HS-27A (cell line): ENCODE measurements at places on chromosomes 12 and 14.

DNA sequence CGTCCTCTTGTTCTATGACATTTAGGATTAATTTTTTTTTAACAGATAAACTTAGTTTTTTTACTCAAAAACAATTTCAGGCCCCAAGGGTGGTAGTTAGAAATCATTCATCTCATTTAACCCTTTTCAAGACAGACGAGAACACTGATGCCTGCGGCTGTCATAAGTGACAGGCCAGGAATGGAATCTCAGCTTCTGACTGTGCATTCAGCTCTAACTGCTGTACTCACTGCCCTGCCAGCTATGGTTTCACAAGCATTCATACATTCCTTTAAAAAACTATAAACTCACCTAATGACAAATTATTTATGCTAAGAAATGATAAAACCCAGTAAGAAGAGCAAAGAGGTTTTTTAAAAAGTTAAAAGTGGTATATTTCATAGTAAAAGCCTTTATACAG lies 8.8 kb downstream of the DENND5B start:
- DNase-seq, result no peak

GRCh38 chr14:45715946-45716345 lies 462.9 kb upstream of the MIS18BP1 start:
- no peak for DNase-seq

GRCh38 chr12:1464925-1465324 lies 129.5 kb downstream of the FBXL14 start:
- DNase-seq, result no peak

- no peak for DNase-seq
Observed at GRCh38 chr12:18430425-18431048, 169.2 kb downstream of the PIK3C2G start.

- DNase-seq, result no peak
Observed at GRCh38 chr12:121786440-121786825, 7.1 kb downstream of the RHOF start.

DNA sequence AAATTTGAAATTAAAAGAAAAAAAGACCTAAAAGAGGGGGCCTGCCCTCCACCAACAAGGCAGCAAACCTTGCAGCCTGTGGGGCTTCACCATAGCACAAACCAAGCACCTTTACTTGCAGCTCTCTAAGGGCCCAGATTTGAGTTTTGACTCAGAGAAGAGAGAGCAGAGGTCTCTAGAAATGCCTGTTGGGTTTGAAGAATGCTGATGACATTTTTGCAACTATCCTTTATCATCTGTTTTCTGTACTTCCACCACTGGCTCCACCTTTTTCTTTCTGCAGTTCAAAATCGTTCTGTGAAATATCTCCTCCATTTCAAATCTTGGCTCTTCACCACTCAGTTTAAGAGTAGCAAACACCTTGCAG lies 83.8 kb upstream of the HMGA2 start:
- DNase-seq, result no peak

- DNase-seq, result no peak
Observed at GRCh38 chr12:92362785-92363184, 217.1 kb upstream of the BTG1 start.

DNA sequence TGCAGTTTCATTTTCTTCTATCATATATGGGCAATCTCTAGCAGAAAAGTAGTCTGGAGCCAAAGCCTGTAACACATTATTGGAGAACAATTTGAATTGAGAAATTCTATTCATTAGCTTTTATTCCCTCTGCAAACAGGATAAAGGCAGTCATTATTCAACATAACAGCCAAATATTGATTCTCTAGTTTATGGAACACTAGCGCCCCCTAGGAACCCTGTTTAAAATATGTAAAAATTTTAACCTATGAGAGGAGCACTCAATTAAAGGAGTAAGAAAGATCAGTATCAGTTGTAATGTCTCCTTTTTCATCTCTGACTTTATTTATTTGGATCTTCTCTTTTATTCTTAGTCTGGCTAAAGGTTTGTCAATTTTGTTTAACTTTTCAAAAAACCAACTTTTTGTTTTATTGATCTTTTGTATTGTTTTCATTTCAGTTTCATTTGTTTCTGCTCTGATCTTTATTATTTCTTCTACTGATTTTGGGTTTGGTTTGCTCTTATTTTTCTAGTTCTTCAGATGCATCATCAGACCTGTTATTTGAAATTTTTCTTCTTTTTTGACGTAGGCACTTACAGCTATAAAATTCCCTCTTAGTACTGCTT lies 4.8 kb upstream of the LMNTD1 start:
- DNase-seq, result peak; percentile 50

- peak; percentile 30 for DNase-seq
Observed at GRCh38 chr12:71636704-71637115, 26.9 kb downstream of the ZFC3H1 start.

DNA sequence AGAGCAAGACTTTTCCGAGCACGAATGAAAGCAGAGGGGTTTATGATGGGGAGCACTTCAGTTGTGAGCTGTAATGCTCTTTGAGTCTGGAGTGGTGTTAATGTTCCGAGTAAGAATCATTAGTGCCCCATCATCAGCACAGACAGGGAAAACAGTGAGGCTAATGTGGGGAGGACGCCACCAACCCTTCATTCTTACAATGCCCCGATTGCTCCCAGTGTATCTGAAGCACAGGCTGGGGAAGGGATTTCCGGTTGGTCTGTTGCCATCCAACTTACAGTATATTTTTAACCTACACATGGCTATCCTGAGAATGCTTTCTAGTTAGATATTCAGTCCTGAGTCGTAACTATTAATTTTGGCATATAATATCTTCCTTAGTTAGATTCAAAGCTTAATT lies 141.6 kb downstream of the APAF1 start:
- DNase-seq, result no peak

DNA sequence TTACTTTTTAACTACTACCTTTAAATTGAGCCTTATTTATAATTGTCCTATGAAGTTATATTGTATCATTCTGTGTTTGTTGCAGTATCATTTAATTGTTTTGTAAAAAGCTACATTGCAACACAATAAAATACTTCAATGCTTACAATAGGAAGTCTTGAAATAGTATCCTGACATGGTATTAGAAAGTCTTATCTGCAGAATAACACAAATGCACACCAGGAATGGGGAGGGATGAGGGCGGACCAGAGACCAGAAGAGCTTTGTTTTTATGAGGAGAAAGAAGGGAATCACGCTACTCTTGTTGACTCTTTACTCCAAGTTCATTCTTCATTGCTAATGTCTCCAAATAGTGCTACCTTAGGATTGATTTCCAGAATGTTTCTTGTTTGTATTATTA lies 120.2 kb downstream of the MON2 start:
- no peak for DNase-seq

- no peak for DNase-seq
Observed at GRCh38 chr12:14290951-14291350, 74.5 kb upstream of the ATF7IP start.

- no peak for DNase-seq
Observed at GRCh38 chr12:3974883-3975282, 101.7 kb upstream of the PARP11 start.

- DNase-seq, result no peak
Observed at GRCh38 chr12:55631733-55632132, 5.0 kb upstream of the OR10P1 start.

- no peak for DNase-seq
Observed at GRCh38 chr12:46660719-46661109, 165.1 kb downstream of the SLC38A4 start.

- DNase-seq, result no peak
Observed at GRCh38 chr12:91896286-91897024, 249.2 kb downstream of the BTG1 start.

DNA sequence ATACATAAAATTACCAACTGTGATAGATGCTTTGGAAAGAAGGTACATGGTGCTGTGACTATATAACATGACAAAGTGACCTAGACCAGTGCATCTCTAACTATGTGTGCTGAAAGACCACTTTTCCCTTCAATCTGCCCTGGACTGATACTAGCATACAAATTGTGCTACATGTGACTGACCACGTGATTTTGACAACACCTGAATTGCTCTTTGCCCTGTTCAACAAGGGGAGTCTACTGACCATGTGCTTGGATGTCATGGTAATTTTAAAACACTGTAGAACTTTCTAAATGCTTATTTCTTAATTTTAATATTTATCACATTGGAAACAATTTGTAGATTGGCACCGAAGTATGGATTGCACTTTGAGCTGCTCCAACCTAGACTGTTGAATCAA lies 142.4 kb downstream of the CAND1 start:
- DNase-seq, result no peak

GRCh38 chr14:101862177-101862576 lies 100.7 kb downstream of the PPP2R5C start:
- DNase-seq, result no peak

DNA sequence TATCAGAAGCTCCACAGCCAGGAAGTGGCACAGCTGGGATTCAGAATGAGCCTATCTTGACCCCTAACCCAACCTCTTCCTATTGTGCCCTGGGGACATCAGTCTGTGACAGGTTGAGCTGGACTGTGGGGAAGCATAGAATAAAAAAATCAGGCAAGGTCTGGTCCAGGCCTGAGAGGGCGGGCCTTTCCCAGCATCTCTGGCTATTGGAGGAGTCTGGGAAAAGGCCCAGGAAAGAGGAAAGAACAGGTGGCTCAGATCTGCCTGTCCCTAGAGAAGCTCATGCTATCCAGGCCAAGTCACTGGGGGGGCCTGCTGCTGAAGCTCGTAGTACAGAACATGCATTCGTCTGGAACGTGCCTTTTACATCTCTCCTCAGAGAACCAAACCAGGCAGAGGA lies 100.5 kb downstream of the PPM1H start:
- no peak for DNase-seq

GRCh38 chr12:82519510-82519909 lies 161.2 kb downstream of the METTL25 start:
- DNase-seq, result no peak

DNA sequence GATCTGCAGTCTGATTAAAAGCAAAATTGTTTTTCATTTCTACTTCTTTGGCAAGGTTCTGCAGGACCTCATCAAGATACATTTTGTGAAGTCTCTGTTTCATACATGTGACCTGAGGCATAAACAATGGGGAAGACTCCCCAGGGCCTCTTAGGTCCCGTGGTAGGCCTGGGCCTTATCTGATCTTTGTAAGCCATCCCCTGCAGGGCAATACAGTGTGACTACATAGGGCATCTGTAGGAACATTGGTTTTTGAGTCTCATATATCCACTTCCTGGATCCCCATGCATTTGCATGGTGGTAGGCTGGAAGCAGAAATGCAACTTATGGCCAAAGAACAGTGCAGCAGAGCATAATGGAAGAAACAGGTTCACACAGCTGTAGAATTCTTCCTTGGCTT lies 6.0 kb downstream of the FAR2 start:
- DNase-seq, result no peak

- no peak for DNase-seq
Observed at GRCh38 chr12:88914967-88915366, 334.7 kb upstream of the KITLG start.

DNA sequence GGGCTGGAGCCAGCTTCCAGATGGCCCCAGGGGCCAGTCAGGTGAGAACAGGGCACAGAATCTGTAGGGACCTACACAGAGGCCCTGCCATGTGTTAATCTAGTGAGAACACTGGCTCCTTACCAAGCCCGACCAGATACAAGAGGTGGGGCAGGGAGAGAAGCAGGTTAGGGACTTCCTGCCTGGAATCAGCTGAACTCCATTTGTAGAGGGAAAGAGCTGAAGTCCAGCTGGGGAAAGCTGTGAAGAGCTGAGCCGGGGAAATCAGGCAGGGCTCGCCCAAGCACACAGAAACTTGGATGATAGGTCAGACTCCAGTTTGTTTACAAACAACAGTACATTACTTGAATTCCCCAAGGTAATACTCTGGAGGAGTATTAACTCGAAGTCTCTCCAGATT lies 46.7 kb downstream of the PTGER2 start:
- DNase-seq, result no peak

- no peak for DNase-seq
Observed at GRCh38 chr12:111756681-111757080, 10.1 kb upstream of the ALDH2 start.

- no peak for DNase-seq
Observed at GRCh38 chr14:33906968-33907367, 43.9 kb downstream of the EGLN3 start.

- no peak for DNase-seq
Observed at GRCh38 chr12:87511371-87511770, 517.8 kb downstream of the C12orf50 start.

- DNase-seq, result peak; percentile 76
Observed at GRCh38 chr12:124904306-124905098, 9.9 kb downstream of the UBC start.

GRCh38 chr12:115828168-115828567 lies 449.3 kb downstream of the MED13L start:
- DNase-seq, result no peak

- peak; percentile 99 for DNase-seq
Observed at GRCh38 chr12:3299929-3300832, 190.8 kb upstream of the PRMT8 start.

DNA sequence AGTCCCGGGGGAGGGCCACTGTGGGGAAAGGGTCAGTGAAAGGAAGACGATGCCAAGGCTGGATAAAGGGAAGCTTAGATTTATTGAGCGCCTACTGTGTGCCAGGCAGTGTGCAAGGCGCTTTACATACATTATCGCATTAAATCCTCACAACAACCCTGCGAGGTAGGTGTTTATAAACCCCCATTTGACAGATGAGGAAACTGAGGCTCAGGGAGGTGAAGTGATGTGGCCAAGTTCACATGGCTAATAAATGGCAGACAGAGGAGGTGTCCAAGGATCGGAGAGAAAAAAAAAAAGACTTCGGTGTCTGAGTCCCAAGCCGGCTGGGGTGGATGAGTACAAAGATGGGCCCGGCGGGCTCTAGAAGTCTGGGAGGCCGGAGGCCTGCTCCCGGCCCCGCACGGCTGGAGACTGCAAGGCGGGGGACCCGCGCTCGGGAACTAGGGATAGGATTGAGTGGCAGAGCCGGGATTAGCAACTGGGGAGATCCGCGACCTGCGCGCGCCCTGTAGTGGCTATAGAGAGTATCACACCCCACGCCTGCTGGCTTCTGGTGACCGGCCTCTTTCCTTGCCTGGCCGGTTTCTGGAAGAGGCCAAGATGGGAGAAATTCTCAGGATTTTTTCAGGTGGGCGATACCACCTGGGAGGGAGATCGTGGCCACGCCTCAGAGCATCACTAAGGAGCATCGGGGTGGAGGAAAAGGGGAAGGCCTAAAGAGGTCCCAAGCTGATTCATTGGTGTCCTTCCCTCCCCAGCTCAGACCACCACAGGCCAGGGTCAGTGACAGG lies 3.9 kb downstream of the DDN start:
- no peak for DNase-seq

GRCh38 chr14:91377700-91378652 lies 39.6 kb downstream of the CCDC88C start:
- DNase-seq, result no peak

GRCh38 chr12:120247183-120247582 lies 18.3 kb downstream of the PXN start:
- no peak for DNase-seq

DNA sequence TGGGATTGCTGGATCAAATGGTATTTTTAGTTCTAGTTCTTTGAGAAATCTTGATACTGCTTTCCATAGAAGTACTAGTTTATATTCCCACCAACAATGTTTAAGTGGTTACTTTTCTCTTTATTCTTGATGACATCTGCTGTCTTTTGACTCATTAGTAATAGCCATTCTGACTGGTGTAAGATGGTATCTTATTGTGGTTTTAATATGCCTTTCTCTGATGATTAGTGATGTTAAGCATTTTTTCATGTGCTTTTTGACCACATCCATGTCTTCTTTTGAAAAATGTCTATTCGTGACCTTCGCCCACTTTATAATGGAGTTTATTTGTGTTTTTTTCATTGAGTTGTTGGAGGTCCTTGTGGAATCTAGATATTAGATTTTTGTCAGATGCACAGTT lies 865.7 kb downstream of the SLC6A15 start:
- no peak for DNase-seq
